Type B pancreatic cell (in vitro differentiated cells): ENCODE measurements at places on chromosomes 1 and 21.

DNA sequence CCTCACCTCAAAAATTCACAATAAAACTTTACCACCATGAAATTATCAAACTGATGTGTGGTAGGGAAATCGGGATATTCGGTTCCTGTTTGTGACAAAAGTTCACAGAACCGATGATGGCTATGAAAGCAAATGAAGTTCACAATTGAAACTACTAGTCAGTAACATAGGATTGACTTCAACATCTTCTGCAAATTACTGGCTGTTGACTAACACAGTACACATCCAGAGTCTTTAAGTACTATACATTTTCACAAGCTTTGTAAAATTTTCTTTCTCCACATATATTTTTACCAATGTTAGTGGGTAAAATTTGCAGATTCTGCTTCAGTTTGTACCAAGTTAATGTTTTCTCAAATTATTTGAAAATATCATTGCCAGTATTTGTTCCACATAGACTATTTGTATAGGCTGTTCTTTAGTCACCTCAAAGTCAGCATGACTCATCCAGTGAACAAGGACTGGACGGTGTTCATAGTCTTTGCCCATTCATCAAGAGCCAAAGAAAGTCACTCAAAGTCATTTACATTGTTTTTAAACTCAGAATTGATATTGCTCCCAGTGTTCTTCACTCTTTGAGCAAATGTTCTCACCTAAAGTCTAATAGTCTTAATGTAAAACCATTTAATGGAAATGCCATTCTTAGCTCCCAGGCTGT, 213.4 kb downstream of the USP25 start:
- H3K4me1 ChIP-seq: peaks cover 5% of the 10 kb centered on the region
- DNase-seq: no peak
- H3K27ac ChIP-seq: no peak overlapping the region
- no peak overlapping the region for H3K4me3 ChIP-seq
- H3K36me3 ChIP-seq: no peaks in the 10 kb centered on the region

- no peak overlapping the region for H3K27ac ChIP-seq
- no peak overlapping the region for H3K4me3 ChIP-seq
- H3K36me3 ChIP-seq: no peaks in the 10 kb centered on the region
Observed at GRCh38 chr1:166457700-166458099, 290.9 kb upstream of the FAM78B start.

- no peaks in the 10 kb centered on the region for H3K27me3 ChIP-seq
- peaks cover 4% of the 10 kb centered on the region for H3K4me1 ChIP-seq
- no peaks in the 10 kb centered on the region for H3K36me3 ChIP-seq
- DNase-seq: no peak
- no peak overlapping the region for H3K27ac ChIP-seq
Observed at GRCh38 chr1:193346085-193346484, 159.7 kb upstream of the B3GALT2 start.

- peaks cover 9% of the 10 kb centered on the region for H3K4me1 ChIP-seq
- no peak overlapping the region for H3K27ac ChIP-seq
- H3K27me3 ChIP-seq: peaks cover 20% of the 10 kb centered on the region
- DNase-seq: no peak
- no peaks in the 10 kb centered on the region for H3K36me3 ChIP-seq
Observed at GRCh38 chr21:35923971-35924370, 136.4 kb downstream of the SETD4 start.

- H3K27ac ChIP-seq: no peak overlapping the region
- no peak for DNase-seq
- H3K4me3 ChIP-seq: no peak overlapping the region
Observed at GRCh38 chr21:41916888-41917433, 36.9 kb downstream of the C2CD2 start.

- H3K4me1 ChIP-seq: peaks cover 21% of the 10 kb centered on the region
- no peak overlapping the region for H3K27ac ChIP-seq
- peaks cover 21% of the 10 kb centered on the region for H3K27me3 ChIP-seq
- no peak overlapping the region for H3K4me3 ChIP-seq
Observed at GRCh38 chr1:245380790-245381535, 226.2 kb downstream of the KIF26B start.

GRCh38 chr1:98662356-98662670, 792 bp downstream of the SNX7 start:
- H3K4me3 ChIP-seq: peak overlapping the region; percentile 98
- DNase-seq: no peak
- peaks cover 17% of the 10 kb centered on the region for H3K4me1 ChIP-seq
- H3K27me3 ChIP-seq: no peaks in the 10 kb centered on the region
- H3K36me3 ChIP-seq: peaks cover 3% of the 10 kb centered on the region

GRCh38 chr1:226226601-226227000, 3.1 kb downstream of the MIXL1 start:
- H3K4me1 ChIP-seq: no peaks in the 10 kb centered on the region
- peaks cover 40% of the 10 kb centered on the region for H3K27me3 ChIP-seq
- H3K4me3 ChIP-seq: peak overlapping the region; percentile 12
- no peak for DNase-seq
- H3K27ac ChIP-seq: no peak overlapping the region

GRCh38 chr21:33761441-33762036, 119.2 kb downstream of the ITSN1 start:
- no peak overlapping the region for H3K4me3 ChIP-seq
- H3K27me3 ChIP-seq: no peaks in the 10 kb centered on the region
- peaks cover 23% of the 10 kb centered on the region for H3K4me1 ChIP-seq
- DNase-seq: no peak
- peak overlapping the region; percentile 89 for H3K27ac ChIP-seq

- no peaks in the 10 kb centered on the region for H3K4me1 ChIP-seq
- no peak overlapping the region for H3K27ac ChIP-seq
- H3K4me3 ChIP-seq: no peak overlapping the region
- no peaks in the 10 kb centered on the region for H3K27me3 ChIP-seq
- no peak for DNase-seq
- peaks cover 24% of the 10 kb centered on the region for H3K36me3 ChIP-seq
Observed at GRCh38 chr1:156310962-156311361, 11.9 kb upstream of the VHLL start.

GRCh38 chr1:224333939-224334786, 4.2 kb upstream of the NVL start:
- H3K4me3 ChIP-seq: no peak overlapping the region
- no peaks in the 10 kb centered on the region for H3K36me3 ChIP-seq
- H3K27me3 ChIP-seq: no peaks in the 10 kb centered on the region
- peaks cover 7% of the 10 kb centered on the region for H3K4me1 ChIP-seq

- no peak for DNase-seq
- no peak overlapping the region for H3K4me3 ChIP-seq
- no peaks in the 10 kb centered on the region for H3K36me3 ChIP-seq
- no peaks in the 10 kb centered on the region for H3K27me3 ChIP-seq
- H3K4me1 ChIP-seq: no peaks in the 10 kb centered on the region
Observed at GRCh38 chr1:1461721-1462317, 9.7 kb upstream of the ATAD3B start.

DNA sequence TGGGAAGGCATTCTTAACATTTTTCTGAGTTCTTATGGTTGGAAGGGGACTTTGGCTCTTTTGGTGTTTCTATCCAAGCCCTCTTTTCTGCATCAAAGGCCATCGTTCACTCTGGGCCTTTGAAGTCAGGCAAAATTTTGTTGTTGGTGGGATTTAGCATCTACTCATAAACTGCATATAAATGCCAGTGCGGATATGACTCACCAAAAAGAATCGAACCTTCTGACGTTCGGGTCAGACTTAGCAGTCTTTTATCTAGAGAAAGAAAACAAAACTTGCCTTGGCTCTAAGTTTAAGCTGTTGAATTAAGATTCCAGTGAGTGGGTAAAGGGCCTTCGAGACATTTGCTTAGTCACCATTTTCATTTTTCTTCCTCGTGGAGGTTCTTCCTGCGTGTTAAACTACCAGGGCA, 51.4 kb downstream of the EVA1C start:
- H3K27me3 ChIP-seq: peaks cover 3% of the 10 kb centered on the region
- no peak overlapping the region for H3K27ac ChIP-seq
- H3K36me3 ChIP-seq: no peaks in the 10 kb centered on the region
- H3K4me3 ChIP-seq: no peak overlapping the region
- peaks cover 3% of the 10 kb centered on the region for H3K4me1 ChIP-seq
- DNase-seq: no peak

- H3K4me1 ChIP-seq: peaks cover 37% of the 10 kb centered on the region
- DNase-seq: no peak
- H3K27me3 ChIP-seq: peaks cover 17% of the 10 kb centered on the region
- no peaks in the 10 kb centered on the region for H3K36me3 ChIP-seq
- peak overlapping the region; percentile 64 for H3K4me3 ChIP-seq
Observed at GRCh38 chr1:201023920-201024624, 558 bp upstream of the KIF21B start.

DNA sequence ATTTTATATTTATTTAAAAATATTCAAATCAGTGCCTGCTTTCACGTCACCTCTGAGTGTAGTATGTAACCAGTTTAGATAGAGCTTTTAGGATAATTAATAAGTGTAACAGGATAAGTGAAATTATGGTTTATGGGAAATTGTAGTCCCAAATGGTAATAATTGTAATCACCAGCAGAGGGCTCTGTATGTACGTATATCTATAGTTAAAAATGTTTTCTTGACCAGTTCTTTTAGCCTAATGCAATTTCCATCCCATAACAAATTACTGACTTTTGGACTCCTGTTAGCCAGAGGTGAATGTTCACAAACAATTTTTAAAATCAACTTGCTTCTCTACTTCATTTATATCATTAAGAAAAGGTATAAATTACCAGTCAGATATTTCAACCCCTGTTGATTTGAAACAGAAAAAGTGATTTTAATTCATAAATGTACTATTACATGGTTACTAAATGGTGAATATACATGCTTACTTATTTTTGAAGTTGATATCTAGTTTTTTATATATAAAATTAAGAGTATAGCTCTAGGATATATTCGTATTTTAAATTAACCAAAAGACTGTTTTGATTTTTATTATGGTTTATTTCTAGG, 25.3 kb downstream of the SLC30A7 start:
- no peak for DNase-seq
- H3K27ac ChIP-seq: no peak overlapping the region
- H3K36me3 ChIP-seq: peaks cover 30% of the 10 kb centered on the region
- H3K4me3 ChIP-seq: no peak overlapping the region

- H3K36me3 ChIP-seq: peaks cover 22% of the 10 kb centered on the region
- peaks cover 5% of the 10 kb centered on the region for H3K27me3 ChIP-seq
- H3K27ac ChIP-seq: no peak overlapping the region
- DNase-seq: no peak
- H3K4me1 ChIP-seq: peaks cover 15% of the 10 kb centered on the region
- H3K4me3 ChIP-seq: no peak overlapping the region
Observed at GRCh38 chr21:34802180-34802899, 133.5 kb downstream of the CLIC6 start.

- peaks cover 33% of the 10 kb centered on the region for H3K36me3 ChIP-seq
- DNase-seq: no peak
- no peaks in the 10 kb centered on the region for H3K27me3 ChIP-seq
- H3K4me3 ChIP-seq: no peak overlapping the region
- H3K4me1 ChIP-seq: no peaks in the 10 kb centered on the region
Observed at GRCh38 chr1:185104083-185104482, 52.7 kb downstream of the TRMT1L start.

DNA sequence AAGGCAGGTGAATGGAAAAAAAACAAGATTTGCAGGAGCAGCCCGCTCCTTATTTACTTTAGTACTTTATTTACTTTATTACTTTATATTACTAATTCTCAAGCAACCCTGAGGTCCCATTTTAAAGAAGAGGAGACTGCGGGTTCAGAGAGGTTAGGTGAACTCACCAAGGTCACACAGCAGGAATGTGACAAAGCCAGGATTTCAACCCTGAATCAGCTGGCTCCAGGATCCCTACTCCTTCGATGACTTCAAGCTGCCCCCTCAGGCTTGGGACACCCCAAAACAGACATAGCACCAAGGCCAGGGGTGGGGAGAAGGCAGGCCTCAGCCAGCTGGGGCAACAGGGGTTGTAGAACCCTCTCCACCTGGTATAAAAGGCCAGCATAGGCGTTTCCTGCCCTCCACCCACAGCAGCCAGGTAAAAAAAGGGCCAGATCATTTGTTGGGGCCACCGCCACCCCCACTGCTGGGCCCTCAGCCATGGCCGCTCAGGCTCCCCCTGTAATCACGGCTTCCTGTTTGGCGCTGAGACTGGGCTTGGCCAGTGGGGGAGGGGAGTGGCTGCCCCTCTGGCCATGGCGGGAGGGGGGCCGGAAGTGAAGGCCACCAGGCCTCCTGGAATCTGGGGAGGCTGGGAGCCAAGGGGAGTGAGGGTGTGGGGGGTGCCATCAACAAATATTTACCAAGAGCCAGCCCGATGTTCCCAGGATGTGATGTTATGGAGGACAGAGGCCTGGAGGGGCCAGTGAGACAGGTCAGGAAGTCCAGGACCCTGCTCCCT, 6.6 kb downstream of the SDC3 start:
- H3K27ac ChIP-seq: no peak overlapping the region
- peaks cover 27% of the 10 kb centered on the region for H3K4me1 ChIP-seq
- DNase-seq: no peak
- H3K36me3 ChIP-seq: no peaks in the 10 kb centered on the region
- peaks cover 2% of the 10 kb centered on the region for H3K27me3 ChIP-seq

DNA sequence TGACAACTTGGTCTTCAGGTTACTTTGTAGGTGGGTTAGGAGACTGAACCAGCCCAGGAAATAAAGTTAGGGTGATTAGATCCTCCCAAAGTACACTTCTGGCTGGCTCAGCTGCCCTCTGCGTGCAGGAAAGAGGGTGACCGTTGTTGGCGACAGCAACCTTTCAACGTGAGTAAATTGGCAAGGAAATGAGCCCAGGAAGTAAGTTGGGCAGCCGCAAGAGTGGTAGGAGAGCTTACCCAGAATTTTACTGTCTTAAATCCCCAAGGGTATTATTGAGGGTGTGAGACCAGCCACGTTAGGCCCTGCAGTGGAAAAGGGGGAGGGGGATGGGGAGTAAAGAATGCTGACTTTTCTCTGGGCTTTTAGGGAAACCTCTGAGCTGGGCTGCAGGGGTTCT, 1.6 kb downstream of the TENT5C start:
- DNase-seq: no peak
- H3K27ac ChIP-seq: peak overlapping the region; percentile 40
- no peaks in the 10 kb centered on the region for H3K36me3 ChIP-seq
- H3K4me1 ChIP-seq: peaks cover 4% of the 10 kb centered on the region

DNA sequence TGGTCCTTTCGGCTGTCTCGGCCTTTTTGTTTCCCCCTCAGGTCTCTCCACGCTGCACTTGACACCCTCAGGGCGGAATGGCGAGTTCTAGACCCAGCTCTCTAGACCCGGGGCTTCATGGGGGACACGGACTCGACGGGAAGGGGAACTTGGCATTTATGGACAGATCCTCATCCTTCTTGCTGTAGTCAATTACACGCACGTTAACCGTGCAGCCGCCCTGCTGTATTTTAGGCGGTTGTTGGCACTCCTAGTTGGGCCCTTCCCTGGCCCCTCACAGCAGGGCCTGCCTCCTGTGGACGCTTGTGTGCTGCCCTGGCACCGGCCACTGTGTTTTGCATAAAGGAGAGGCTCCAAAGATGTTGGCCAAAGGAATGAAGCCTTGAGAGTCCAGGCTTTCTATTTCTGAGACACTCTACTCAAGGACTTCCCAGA, 558 bp upstream of the BTG3 start:
- H3K27ac ChIP-seq: peak overlapping the region; percentile 91
- peak overlapping the region; percentile 90 for H3K4me3 ChIP-seq
- peaks cover 11% of the 10 kb centered on the region for H3K4me1 ChIP-seq
- H3K27me3 ChIP-seq: no peaks in the 10 kb centered on the region
- peaks cover 15% of the 10 kb centered on the region for H3K36me3 ChIP-seq
